ENCODE measurements at places on chromosomes 5 and 9. TPM values are rescaled to one million over a fixed set of nuclear protein-coding genes. Genes with fewer than 3 reads are reported as not detected.

SPACA9 gene
- total RNA-seq, result 1.0 TPM

DBH gene
- total RNA-seq, result not detected

ELAVL2 gene
- total RNA-seq, result 3.1 TPM

RNF183 gene
- not detected for total RNA-seq

MYO10 gene
- 27.1 TPM for total RNA-seq

HAVCR2 gene
- 6.3 TPM for total RNA-seq

PCDHB9 gene
- 1.0 TPM for total RNA-seq

CDC25C gene
- total RNA-seq, result 3.7 TPM

NR2F1-AS1 gene
- total RNA-seq, result 5.2 TPM

GARIN3 gene
- total RNA-seq, result not detected

FXN gene
- total RNA-seq, result 3.7 TPM

INPP5E gene
- 4.7 TPM for total RNA-seq

PGM5 gene
- total RNA-seq, result 69.4 TPM

RXFP3 gene
- not detected for total RNA-seq

RASGRF2 gene
- total RNA-seq, result 1.0 TPM

ANKRD33B gene
- total RNA-seq, result 2.6 TPM

RABGAP1 gene
- 55.8 TPM for total RNA-seq

LCN10 gene
- 2.1 TPM for total RNA-seq

BTNL8 gene
- not detected for total RNA-seq

GLRA1 gene
- total RNA-seq, result not detected

PCDHGB7 gene
- total RNA-seq, result 7.3 TPM

NLN gene
- 18.8 TPM for total RNA-seq

TLN1 gene
- total RNA-seq, result 90.8 TPM

FCN2 gene
- total RNA-seq, result 1.0 TPM

PCDHA8 gene
- total RNA-seq, result 0.52 TPM

PLAC8L1 gene
- total RNA-seq, result not detected

ARSI gene
- 9.9 TPM for total RNA-seq

PCDHB2 gene
- 2.6 TPM for total RNA-seq

NXNL2 gene
- total RNA-seq, result 0.52 TPM

IGFBPL1 gene
- total RNA-seq, result 1.0 TPM

ROPN1L gene
- total RNA-seq, result not detected
